ENCODE measurements at places on chromosomes 12 and 14.
A peak's percentile ranks its signal among the peaks of the same experiment; 100 is the strongest.

DNA sequence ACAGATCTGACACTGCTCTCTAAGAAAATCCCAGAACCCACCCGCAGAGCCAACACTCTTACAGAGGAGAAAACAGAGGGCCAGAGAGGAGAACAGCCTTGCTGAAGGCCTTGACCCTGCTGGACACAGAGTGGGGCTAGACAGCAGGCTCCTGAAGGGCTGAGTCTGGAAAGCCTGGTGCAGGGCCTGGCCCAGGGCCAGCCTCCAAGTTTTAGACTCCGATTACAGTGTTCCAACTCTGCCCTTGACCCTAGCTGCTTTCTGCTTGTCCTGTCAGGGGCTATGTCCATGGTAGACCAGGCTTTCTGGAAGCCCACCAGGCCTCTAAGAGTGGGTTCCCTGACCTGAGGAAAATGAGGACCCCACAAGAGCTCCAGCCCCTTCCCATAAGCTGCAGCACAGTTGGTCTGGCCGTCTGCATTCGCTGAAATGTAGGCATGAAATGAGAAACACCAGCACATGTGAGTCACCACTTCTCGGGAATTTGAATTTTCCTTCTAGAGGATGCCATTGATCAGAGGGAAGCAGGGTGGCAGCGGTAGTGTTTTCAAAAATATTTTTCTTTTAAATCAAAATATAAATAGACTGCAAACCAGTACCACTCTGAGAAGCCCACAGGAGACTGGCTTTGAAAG lies 154.4 kb downstream of the CALM1 start:
- no peak for DNase-seq

GRCh38 chr12:117069926-117070900 lies 29.0 kb downstream of the TESC start:
- DNase-seq = no peak

DNA sequence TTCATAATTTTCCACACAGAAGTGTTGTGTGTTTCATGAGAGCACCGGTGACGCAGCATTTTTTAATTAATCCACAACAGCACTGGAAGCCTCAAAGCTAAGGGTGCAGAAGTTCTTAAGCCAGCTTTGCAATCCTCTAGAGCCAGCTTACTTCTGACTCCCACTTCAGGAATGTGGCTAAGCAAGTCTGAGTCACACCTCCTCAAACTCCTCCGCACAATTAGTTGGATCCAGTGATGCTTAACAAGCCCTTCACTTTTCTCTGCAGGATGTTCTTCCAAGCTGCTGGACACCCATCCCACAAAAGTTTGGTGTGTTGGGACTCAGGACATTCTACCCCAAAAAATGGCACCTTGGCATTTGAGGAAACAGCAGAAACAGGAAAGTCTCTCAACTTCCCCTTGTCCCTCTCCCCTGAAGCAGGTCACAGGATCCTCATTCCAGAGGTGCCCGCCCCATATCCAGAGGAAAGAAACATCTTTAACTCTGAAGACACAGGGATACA lies 210.0 kb downstream of the PPM1H start:
- peak; percentile 63 for DNase-seq

DNA sequence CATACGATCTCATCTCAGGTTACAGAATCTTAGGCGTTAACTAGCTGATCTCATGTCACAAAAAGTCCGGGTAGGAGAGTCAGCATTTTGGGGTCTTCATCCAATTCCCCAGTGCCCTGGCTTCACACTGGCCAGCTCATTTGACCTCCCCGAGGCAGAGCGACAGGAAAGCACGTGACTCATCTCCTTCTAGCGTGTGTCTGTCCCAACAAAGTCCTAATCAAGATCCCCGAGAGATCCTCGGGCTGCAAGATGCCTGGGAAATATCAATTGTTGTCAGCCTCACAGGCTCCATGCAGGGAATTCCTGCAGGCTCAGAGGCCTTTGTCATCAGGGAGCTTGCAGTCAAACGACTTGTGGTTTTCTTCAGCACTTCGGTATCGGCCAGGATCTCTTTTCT lies 57.5 kb downstream of the ZNF664 start:
- DNase-seq = no peak

GRCh38 chr12:10243818-10244520 lies 31.3 kb downstream of the GABARAPL1 start:
- peak; percentile 28 for DNase-seq

DNA sequence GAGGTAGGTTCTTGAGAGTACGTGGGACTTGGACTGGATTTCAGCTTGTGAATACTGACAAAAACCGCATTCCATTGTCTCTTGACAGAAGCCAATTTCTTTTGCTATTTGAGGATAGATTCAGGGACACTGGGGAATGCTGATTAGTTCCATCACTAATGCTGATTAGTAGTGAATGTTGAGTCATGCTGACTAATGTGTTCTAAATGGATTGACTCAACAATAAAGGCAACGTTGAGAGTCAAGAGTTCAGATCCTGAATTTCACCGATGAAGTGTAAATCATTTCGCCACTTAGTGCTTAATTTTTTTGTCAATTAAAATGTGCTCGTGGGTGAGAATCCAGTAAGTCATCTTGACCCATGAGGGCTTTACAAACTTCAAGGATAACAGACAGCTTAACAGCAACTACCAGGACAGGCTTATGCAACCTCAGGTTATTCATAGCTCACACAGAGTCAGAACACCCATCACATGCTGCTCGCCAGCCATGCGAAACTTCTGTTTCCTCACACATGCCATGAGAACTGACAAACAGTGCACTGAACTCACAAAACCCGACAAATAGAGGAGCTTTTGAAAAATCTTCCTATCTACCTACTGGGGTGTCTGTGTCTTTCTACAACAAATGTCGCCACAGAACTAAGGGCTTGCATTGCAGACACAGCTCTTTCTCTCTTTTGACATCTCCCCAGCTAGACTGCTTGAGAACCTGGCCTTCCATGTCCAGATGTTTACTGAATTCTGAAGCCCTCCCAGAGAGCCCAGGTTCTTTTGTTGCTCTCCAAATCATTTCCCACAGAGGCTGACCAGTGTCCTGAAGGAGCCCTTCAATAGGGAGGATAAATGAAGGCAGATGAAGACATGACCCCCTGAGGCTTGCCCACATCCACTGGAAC lies 316.4 kb downstream of the ZFP36L1 start:
- DNase-seq = peak; percentile 75

GRCh38 chr14:64715628-64716412 lies 11.6 kb downstream of the PLEKHG3 start:
- DNase-seq = no peak

DNA sequence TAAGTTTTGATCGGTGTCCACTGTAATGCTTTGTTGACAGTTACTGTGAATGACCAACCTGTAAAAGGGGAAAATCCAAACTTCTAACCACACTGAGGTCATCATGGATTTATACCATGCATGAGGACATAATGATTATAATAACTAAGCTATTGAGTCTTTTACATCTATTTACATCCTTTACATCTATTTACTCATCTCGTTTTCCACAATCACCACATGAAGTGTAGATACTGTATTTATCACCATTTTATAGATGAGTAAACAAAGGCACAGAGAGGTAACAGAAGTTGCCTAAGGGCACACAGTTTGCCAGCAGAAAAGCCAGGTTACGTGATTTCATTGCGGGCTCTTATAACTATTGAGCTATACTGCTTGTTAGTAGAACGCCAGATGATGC lies 27.9 kb upstream of the EID3 start:
- peak; percentile 61 for DNase-seq

- no peak for DNase-seq
Observed at GRCh38 chr12:131444220-131445164, 266.4 kb upstream of the SFSWAP start.

DNA sequence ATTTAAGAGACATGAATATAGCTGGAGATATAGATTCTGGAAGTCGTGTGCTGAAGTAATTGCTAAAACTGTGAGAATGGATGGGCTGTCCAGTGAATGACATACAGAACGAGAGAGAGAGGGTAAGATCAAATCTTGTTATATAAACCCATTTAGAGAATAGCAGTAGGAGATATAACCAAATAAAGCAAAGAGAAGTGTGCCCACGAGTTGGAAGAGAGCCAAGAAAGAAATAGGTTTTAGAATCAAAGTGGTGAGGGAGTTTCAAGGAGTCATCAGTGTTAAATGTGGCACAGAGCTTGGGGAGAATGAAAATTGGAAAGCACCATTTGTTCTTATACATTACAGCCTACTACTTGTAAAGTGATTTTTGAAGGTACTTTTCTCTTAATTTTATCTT lies 19.2 kb downstream of the TOGARAM1 start:
- no peak for DNase-seq

DNA sequence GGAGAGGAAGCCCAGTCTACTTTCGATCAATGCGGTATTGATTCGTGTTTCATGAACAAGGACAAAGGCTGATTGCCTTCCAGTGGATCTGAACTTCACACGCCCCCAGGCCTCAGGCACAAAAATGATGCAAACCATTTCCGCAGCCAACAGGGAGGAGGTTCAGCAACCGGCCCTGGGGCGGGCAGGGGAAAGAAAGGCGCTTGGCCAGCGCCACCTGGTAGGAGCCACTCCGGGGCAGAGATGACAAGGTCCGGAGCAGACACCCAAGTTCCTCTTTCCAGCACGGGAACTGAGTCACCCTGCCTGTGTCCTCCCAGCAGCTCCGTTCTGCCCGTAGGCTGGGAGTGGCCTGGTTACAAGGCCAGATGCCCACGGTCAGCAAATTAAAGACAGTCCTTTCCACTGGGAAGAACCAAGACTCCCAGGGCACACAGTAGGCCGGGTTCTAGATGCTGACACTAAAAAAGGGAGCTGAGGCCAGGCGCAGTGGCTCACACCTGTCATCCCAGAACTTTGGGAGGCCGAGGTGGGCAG lies 136.3 kb downstream of the SCARB1 start:
- DNase-seq = peak; percentile 84

- DNase-seq = no peak
Observed at GRCh38 chr14:74296037-74296467, 6.7 kb downstream of the ABCD4 start.

DNA sequence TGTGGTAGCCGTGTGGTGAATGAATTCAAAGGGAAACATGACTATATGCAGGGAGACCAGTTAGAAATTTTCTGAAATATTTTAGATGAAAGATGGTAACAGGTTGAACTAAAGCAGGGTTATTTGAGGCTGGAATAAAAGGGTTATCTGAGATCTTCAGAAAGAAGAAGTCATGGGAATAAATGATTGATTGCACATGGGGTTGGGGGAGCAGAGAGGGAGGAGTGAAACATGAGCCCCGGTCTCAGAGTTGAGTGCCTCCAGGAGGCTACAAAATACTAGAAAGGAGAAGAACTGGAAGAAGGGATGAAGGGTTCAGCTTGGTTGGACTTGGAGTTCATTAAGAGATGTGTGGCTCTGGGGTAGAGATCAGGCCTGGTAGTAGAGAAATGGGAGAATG lies 16.3 kb upstream of the FGF23 start:
- no peak for DNase-seq

DNA sequence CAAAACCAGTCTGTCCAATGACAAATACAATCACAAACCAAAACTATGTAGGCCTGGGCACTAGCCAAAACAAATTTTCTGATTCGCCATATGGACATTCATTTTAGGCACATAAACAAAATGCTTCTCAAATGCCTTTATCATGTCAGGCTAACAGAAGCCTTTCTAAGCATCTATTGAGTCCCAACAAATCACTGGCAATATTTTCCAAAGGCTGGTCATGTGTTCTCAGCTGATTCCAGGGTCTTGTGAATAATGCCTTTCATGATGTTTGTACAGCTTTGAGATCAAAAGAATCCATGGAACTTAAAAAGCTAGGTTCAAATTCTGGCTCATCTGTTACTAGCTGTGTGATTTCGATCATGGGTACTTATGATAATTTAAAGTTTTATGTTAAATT lies 16.1 kb downstream of the FSCB start:
- no peak for DNase-seq

DNA sequence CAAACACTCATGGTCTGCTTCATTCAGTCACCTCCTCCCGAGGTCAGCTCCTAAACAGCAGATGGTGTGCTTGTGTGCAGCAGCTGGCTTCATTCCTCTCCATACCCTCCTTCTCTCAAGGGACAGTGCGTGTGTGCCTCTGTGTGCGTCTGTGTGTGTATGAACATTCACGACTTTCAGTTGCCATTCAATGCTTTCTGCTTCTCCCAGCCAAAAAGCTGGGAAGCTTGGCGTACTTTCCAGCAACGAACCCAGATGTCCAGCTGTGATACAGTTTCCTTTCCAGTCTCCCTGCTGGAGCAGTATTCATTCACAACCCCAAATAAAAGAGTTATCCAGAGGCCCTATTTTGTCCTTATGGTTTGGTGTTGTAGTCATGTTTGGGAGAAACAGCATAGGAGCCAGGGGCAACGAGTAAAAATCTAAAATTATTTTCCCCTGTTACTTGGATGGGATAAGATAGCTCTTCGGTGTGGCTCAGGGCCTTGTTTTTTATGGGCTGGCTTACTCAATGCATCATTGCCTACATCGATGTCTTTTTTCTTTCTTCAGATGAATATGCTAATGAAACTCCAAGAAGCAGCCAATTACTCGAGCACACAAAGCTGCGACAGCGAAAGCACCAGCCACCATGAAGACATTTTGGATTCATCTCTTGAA lies 379.3 kb downstream of the NAV3 start:
- DNase-seq = no peak

DNA sequence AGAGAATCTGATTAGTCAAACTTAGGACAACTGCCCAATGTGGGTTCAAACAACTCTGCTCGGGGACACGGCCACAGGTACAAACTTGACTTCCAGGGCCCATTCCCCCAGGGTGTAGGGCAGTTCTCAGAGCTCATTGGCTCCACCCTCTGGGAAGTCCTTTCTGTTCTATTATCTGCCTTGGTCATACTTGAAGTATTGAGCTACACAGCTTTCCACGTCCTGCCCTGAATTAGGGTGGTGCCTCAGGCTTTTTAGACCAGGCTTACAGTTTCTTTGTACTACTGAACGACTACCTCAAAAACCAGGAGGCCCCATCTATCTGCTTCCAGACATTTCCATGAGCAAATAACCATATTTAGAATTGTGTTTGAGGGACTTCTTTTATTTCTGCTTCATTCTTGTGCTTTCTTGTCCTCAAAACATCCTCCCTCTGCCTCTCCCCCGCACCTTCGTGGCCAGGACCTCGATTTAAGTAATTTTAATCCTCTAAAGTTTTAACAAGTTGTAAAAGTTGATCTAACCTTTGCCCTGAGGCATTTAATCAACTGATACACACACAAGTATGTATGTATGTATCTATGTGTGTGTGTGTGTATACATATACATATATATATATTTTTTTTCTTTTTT lies 281.7 kb upstream of the AMIGO2 start:
- peak; percentile 22 for DNase-seq

DNA sequence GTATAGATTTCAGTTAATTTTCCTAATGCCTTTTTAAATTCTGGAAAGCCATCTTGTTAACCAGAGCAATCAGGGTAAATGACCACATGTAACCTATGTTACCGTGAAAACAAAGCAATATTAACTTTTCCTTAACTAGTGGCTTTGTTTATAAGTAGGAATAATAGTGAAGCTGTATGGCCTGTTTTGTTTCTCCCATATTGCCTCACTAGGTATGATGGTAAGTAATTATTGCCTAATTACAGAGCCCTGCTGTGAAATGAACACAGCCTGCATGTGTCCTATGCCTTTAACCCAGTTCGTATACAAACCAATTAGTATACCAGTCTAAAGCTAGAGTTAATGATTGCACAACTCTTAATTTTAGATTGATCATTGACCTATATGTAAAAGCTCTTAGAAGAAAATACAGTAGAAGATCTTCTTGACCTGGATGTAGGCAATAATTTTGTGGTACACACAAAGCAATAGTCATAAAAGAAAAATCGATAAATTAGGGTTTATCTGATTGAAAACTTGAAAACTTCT lies 249.9 kb downstream of the CCDC91 start:
- DNase-seq = no peak

- DNase-seq = no peak
Observed at GRCh38 chr12:40117818-40118217, 11.9 kb upstream of the SLC2A13 start.

GRCh38 chr12:51246254-51246853 lies 7.7 kb downstream of the DAZAP2 start:
- DNase-seq = peak; percentile 89

GRCh38 chr14:51607711-51608110 lies 44.0 kb upstream of the FRMD6 start:
- DNase-seq = no peak
